Astrocyte of the spinal cord (primary cell): ENCODE measurements at places on chromosomes 4 and X.

DNA sequence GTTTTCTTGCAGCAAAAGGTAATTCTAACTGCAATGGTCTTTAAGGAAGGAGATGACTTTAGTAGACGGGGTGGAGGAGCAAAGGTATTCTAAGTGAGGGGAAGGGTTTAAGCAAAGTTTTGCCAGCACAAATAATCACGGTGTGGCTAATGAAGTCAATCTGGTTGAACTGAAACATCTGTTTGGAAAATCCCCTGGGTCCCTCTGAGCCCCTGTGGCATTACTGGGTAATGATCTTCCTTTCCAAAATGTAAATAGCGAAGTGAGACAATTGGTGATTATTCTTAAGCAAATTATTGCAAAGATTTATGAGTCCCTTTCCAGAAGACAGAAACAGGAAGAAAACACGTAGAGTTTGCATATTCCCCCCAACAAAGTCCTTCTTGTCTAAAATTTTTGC, 47.2 kb downstream of the FGFBP1 start:
- no peak for DNase-seq

- DNase-seq = peak; percentile 18
These were observed 115.7 kb upstream of the FAM9B start for GRCh38 chrX:9149501-9150245.

DNA sequence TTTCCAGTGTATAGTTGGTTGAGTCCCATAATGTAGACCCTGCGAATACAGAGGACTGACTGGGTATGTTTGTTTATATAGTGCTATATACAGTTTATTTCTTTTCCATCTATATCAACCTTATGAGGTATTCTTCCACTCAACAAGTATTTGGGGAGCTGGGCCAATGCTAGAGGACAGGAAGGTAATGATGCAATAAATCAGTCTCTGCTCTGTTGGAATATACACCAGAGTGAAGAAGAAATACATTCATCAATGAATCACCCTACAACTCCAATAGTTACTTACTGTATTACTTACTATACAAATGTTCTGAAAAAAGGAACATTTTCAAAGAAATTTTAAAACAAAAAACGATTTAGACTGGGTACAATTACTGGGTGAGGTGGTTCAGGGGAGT, 2.1 kb upstream of the ARSJ start:
- DNase-seq = no peak

- no peak for DNase-seq
These were observed 9.7 kb upstream of the MYOZ2 start for GRCh38 chr4:119125931-119126330.

DNA sequence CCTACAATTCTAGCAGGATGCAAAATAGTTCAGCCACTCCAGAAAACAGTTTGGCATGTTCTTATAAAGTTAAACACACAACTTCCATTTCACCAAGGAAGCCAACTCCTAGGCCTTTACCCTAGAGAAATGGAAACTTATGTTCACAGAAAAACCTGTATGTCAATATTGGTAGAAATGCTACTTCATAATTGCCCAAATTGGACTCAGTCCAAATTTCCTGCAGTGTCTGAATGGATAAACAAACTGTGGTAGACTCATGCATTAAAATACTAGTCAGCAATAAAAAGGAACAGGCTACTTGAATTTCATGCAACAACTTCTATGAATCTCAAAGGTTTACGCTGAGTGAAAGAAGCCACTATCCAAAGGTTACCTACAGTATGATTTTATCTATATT, 1738.8 kb upstream of the IGFBP7 start:
- DNase-seq = no peak

DNA sequence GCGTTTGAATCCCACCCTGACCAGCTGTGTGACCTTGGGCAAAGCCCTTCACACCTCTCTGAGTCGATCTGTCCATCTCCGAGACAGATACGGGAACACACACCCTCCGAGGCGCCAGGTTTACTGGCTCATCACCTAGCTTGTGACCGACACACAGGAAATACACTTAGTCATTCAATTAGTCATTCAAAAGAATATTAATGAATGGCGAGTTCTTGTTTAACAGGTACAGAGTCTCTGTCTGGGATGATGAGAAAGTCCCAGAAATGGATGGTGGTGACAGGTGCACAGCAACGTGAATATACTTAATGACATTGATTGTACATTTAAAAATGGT, 80.6 kb downstream of the PPP2R2C start:
- DNase-seq = no peak

- no peak for DNase-seq
These were observed 62.2 kb downstream of the RTL5 start for GRCh38 chrX:72069350-72070160.

GRCh38 chr4:35201403-35201802, 1042.9 kb downstream of the ARAP2 start:
- DNase-seq = no peak

- peak; percentile 30 for DNase-seq
These were observed 670.3 kb downstream of the IL1RAPL1 start for GRCh38 chrX:29257521-29257920.

GRCh38 chr4:152575533-152575932, 39.6 kb upstream of the FBXW7 start:
- no peak for DNase-seq

DNA sequence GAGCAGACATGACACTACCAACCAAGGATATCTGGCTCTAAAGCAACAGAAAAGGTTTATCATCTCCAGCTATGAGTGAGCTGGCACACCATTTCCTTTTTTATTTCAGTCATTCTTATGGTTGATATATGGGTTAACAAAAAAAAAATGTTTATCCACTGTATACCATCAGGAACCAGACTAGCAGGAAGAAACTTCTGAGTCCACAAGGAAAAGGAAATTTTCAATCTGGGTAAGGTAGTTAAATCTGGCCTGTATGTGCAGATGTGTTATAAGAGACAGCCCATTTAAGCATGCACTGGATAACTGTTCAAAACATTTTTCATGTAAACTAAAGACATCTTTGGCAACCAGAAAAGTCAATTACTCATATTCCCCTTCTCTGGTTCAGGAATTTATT, 35.0 kb downstream of the AMMECR1 start:
- DNase-seq = no peak

DNA sequence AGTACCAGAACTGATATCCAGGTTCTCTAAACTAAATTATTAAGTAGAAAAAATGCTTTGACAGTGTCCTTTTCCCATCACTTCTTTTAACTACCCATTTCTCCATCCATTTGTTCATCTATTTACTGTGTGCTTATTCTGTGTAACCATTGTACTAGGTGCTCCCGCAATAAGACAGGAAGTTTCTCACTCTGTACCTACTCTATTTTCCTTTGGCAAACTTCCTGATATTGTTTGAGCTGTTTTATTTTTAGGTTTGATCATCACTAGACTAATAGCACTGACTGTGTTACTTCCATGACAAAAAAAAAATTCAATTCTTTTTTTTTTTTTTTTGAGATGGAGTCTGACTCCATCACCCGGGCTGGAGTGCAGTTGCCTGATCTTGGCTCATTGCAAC, 102.5 kb upstream of the CASK start:
- no peak for DNase-seq
